ENCODE measurements at places on chromosomes 3 and 15. TPM values are rescaled to one million over a fixed set of nuclear protein-coding genes. Genes with fewer than 3 reads are reported as not detected.

- DNase-seq = no peak
Observed at GRCh38 chr3:151925419-151925818, 52.0 kb downstream of the SUCNR1 start.

DNA sequence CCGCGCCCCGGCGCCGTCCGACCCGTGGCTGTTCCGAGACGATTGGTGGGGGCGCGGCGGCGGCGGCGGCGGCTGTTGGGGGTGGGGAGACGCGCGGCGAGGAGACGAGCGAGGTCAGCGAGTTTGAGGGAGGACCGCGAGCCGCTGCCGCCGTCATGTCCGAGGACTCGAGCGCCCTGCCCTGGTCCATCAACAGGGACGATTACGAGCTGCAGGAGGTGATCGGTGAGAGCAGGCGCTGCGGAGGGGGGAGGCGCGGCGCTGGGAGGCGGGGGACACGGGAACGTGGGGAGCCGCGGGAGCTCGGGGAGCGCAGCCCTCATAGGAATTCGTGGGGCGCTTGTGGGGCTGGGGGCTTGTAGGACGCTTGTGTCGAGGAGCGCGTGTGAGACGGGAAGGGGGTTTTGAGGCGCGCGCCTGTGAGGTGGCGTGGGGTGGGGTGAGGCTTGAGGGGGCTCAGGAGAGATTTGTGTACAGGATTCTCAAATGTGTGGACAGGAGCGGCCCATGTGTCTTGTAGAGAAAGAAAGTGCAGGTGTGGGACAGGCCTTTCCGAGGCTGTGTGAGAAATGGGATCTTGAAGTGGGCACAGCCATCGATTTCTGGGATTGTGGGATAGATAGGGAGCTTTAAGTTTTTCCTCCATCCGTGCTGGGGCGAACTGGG, 518 bp downstream of the OXSR1 start:
- DNase-seq = no peak

DNA sequence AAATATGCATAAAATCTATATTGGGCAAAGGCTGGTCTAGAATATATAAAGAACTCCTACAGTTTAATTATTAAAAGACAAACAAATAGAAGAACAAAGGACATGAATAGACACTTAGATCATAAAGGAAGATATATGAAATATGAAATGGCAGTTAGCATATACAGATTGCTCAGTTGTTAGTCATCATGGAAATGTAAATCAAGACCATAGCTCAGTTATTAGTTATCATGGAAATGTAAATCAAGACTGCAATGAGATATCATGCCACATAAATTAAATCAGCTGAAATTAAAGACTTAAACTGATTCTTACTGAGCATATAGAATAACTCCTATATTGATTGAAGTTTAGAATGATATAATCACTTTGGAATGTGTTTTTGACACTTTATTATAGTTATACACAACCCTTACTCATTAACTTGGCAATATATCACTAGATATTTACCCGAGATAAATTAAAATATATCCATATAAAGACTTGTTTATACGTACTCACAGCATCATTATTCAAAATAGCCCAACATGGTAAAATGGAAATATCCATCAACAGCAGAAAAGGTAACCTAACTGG, 45.2 kb upstream of the GOLGA8B start:
- DNase-seq = no peak

DNA sequence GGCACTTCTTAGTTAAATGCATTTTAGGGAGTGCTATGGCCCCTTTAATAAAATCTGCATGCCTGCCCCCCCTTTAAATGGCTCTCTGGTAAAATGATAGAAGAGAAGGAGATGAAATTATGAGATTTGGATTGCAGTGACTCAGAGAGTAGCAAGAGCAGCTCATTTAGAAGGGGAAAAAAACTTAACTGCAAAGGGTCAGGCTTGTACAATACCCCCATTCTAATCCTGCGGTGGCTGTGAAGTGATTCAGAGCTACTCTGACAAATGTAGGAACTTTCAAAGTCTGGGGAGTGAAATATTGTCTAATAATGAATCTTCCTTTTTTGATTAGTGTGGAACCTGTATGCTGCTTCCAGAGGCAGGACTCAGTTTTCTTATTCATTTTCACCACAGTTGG, 44.1 kb upstream of the TBC1D23 start:
- DNase-seq = no peak

DNA sequence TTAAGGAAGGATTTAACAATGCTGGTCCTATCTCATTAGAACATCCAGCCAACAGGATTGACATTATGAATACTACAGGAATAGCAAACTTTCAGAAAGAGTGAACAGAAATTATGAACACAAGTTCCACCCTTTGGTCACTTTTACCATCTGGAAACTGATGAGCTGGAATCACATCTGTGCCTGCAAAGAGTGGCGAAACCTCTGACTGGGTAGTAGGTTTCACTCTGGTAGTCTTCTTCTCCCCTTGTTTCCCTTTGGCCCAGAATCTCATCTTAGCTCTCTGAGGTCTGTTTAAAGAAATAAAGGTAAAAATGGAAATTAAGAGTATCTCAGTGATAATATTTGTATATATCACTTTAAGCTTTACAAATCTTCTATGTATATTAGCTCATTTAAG, 73.1 kb downstream of the NR2E3 start:
- no peak for DNase-seq

DNA sequence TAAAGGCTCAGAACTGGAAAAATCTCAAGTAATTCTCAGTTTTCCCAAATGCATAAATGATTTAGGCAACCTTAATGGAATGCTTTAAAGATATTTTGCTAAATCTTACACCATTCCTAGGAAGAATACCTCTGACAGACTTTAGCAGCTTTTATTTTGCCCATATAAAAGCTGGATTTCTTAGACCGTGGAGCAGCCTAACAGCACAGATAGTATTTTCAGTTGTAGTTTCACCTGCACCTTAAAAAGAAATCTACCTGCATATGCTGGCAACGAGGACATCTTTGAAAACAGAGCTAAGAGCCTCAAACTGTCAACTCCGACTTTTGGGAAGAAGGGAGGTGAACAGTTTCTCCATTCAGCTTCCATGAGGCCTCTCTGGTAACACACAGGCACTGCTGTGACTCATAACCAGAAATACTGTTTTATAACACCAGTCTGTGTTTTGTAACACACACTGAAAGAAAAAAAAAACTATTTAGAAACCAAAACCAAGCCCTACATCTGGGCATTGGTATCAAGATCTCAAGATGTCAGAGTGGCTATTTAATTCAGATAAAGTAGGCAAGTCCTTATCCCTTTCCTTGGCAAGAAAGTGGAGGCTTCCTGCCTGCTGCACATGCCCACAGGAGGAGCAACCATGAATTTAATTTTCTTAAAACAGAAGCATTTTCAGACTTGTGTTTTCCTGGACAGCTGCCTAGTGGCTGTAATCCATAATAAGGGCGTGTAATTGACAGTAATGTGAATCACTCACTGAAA, 181.5 kb upstream of the ICE2 start:
- no peak for DNase-seq

DNA sequence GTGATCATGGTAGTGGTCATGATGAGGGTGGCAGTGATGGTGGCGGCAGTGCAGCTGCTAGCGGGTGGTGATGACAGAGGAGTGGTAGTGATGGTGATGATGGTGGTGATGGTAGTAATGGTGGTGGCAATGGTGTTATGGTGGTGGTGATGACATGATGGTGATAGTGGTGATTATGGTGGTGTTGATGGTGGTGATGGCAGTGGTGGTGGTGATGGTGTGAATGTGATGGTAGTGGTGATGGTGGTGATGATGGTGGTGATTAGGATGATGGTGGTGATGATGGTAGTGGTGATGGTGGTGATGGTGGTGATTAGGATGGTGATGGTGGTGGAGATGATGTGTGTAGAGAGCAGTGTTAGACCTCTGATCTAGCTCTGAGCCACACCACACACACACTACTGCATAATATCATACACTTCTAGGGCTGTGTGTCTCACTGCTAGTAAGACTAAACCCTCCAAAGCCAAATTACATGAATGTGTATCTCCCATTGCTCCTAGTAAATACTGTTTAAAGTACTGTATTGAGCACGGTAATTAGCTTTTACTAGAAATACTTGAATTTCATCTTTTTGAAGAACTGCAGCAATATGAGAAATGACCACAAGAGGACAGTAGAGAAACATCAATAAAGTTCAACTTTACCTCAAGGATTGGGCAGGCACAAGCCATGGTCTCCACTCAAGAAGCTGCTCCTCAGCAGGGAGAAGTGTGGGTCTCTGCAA, 28.8 kb downstream of the TMED3 start:
- DNase-seq = no peak

DNA sequence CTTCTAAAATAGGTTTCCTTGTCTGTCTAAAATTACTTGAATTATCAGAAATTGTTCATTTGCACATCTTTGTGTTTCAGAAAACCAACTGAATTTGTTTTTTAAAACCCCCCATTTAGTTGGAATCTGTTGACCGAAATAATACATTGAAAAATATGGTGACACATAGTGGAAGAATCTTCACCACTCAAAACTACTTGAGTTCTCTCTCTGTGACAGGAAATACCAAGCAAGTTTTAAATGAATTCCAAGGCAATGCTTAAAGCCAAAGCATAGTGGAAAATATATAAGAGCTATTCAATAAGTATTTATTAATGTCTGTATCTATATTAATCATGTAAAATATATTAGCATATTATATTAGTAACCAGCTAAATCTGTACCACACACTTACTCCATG, 224.9 kb upstream of the COL8A1 start:
- DNase-seq = no peak

DNA sequence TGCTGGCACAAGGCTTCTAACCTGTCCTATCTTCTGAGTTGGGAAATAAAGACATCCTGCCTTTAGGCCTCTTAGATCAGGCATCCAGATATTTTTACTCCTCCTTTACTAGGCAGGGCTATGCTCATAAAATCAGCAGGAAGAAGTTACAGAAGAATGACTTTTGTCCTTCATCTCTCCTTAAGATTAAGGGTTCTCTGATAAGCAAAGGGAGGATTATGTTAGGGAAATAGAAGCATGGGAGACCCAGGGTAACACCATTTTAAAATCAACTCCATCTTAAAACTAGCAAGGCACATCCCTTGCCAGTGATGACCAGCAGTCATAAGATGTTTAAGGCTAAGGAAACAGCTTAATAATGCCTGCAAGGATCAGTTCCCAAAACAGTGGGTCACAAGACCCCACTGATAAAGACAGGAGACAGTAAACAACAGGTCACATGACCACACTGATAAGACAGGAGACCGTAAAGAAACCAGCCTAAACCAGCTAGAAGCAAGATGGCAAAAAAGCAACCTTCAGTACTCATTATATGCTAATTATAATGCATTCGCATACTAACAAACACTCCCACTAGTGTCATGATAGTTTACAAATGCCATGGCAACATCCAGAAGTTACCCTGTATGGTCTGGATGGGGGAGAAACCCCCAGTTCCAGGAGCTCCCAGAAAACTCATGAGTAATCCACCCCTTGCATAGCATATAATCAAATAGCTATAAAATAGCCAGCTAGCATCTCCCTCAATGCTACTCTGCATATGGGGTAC, 14.5 kb upstream of the EHHADH start:
- DNase-seq = no peak

DNA sequence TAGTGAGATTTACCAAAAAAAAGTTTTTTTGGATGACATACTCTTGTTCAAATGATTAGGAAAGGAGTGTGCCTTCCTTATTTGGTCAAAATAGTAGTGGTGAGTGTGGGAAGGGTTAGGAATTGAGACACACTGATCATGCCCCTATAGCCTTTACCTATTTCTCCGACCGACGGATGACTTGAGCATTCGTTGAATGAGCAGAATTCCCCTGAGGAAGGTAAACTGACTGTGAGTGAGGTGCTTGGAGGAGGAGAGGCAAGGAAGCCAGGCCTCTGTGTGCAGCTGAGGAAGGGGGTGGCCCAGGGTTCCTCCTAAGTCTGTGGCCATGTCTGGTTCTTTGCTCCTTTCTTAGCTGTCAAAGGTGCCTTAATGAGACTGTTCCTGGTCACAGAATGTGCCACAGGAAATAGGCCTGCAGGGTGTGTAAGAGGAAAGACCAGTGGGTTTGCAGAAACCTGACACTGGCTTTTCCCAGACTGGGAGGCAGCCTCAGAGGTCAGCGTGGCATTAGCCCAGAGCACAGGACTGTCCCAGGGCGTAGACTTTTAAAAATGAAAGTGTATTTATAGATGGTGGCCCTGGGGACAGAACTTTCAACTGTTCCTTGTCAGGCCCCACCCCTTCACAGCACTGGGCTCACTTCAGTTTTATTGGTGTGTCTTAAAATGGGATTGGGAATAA, 307.7 kb upstream of the C2CD4B start:
- DNase-seq = no peak

- DNase-seq = no peak
Observed at GRCh38 chr3:153162513-153163392, 727 bp downstream of the RAP2B start.

DNA sequence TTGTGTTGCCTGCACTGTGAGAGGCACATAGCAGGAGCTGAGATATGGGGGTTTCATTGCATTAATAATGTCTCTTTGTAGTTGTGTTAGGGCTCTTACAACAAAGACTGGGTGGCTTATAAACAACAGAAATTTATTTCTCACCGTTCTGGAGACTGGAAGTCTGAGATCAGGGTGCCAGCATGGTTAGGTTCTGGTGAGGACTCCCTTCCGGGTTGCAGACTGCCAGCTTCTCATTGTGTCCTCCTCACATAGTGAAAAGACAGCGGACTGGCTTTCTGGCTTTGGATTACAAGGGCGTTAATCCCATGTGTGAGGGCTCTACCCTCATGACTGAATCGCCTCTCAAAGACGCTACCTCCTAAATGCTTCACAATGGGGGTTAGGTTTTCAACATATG, 20.6 kb downstream of the TMEM108 start:
- DNase-seq = no peak

The TRPM1 gene
- total RNA-seq = not detected

The SYNM gene
- total RNA-seq = 2.1 TPM

The TRIM42 gene
- not detected for total RNA-seq

The GMNC gene
- total RNA-seq = 0.14 TPM

Measured in epithelial cell of proximal tubule (primary cell).